ELF-1 (cell line): ENCODE measurements at places on chromosomes 4 and X.

DNA sequence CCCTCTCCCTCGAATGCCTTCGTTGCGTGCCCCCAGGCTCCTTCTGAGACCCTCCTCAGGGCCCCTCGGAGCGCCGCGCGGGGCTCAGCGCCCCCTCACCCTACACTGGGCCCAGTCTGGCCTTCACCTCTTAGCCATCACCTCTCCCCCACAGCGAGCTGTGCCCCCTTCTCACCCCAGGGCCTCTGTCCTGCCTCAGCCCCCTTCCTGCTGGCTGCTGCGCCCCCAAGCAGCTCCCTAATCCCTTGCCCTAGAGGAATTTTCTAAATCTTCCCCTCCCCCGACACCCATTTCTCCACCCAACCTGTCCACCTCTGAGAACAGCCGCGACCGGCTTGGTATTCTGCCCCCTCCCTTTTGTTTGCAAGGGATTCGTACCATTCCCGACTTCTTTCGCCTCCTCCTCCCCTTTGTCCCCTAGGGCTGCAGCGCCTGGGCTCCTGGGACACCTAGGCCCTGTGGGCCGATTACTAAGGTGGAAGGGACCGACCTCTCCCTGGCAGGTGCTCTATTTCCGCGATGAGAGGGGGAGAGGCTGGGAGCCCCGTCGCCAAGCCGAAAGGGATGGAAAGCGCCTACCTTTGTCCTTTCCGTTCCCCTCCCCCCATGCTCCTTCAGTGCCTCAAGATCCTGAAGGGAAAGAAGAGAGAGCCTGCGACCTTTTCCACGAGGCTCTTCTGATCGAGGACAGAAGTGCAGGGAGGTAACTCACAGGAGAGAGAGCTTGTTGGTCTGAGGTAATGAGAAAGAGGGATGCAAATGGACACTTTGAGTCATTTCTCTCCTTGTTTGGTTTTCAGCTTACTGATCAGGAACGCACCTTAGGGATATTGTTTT is 10.9 kb downstream of the DLG3 start:
- peak; percentile 86 for DNase-seq

GRCh38 chrX:48896611-48897011 is 957 bp downstream of the TIMM17B start:
- no peak for DNase-seq

- DNase-seq, result no peak
Measured at GRCh38 chr4:116811730-116812129, 273.6 kb downstream of the TRAM1L1 start.

GRCh38 chr4:127775843-127776242 is 6.3 kb upstream of the HSPA4L start:
- DNase-seq, result no peak

DNA sequence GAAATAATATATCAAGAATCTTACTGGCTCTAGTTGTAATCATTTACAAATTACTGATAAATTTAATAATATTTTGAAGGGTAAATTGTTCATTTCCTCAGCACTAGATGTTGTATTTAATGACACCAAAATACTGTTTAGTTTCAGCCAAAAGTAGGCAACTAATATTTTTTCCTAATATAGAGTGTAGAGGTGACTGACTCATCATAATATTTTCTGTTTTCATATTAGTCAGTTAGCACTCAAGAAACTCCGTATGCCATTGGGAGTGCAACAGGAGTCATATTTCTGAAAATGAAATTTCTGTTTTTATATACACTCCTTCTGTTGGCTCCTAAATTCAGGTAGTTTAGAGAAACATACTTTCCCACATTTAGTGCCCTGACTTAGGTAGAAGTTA is 36.6 kb upstream of the PTPN13 start:
- no peak for DNase-seq

DNA sequence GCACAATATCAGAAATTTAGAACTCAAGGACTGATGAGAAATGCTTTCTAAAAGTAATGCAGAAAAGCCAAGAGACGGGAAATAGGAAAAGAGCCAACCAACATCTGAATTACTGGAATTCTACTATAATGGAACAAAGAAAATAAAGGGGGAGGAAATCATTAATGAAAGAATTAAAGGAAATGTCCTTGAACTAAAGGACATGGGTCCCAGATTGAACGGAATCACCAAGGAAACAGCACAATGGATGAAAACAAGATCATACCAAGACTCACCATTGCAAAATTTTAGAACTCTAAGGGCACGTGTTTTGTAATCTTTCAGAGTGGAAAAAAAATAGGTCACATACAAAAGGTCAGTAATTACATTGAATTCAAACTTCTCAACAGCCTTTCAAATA is 35.9 kb downstream of the HPGDS start:
- no peak for DNase-seq

GRCh38 chrX:14697451-14697850 is 168.1 kb downstream of the GLRA2 start:
- DNase-seq, result peak; percentile 44

DNA sequence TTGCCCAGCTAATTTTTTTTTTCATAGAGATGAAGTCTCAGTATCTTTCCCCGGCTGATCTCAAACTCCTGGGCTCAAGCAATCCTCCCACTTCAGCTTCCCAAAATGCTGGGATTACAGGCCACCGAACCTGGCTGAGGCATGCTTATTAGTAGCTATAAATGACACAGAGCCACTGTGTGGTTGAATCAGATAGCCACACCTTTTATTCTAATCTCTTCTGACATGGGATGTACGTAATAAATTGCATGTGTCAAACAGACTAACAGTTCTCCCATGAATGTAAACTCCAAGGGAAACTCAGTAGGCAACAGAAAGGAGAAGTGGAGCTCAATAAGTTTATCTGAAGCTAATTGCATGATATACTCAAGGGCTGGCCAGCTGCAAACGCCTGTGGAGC is 139.8 kb upstream of the VCX3A start:
- DNase-seq, result no peak

DNA sequence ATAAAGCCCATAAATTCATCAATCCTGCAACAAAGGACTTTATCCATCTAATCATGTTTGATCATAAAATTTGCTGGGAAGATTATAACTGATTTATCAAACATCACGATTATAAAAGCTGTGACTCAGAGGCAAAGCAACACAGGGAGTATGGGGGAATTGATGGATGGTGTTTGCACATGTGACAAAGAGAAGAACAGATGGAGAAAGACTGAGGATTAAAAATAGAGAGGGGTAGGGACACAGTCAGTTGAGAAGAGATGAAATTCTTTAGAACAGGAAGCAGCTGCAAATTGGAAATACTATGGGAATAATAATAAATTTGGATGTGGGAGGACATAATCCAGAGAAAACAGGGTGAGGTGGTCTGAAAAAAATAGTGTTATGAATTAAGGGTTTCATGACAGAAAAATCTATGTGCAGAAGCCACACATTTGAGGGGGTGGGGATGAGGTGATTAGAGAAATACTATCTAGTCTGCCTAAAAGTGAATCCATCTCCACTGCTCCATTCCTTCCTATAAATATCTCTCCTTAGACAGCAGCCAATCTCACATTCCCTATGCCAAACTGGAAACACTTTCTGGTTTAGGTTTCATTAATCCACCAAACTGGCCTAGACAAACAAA is 6.2 kb downstream of the PRR32 start:
- DNase-seq, result no peak

DNA sequence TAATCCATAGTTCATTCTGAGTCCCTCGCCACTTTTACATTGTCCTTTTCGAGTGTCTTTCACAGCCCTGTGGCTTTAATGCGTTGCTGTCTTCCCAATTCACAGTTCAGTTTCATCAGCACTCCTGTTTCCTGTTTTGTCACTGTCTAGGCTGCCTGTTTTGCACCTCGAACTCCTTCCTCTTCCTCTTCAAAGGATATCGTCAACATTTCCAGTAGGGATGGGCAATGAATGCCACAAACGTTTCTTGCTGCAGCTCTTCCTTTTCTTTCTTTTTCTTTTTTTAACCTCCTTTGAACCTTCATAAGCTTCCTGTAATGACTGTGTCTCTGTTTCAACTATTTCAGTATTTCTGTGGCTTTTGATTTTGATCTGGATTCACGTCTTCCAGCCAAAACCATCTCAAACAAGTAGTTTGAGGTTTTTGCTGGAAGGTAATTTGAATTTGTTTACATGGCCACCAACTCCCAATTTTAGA is 105.4 kb downstream of the ANXA3 start:
- DNase-seq, result no peak

- no peak for DNase-seq
Measured at GRCh38 chr4:98745366-98745765, 87.0 kb upstream of the TSPAN5 start.

GRCh38 chr4:114807759-114808404 is 209.3 kb downstream of the UGT8 start:
- peak; percentile 68 for DNase-seq

DNA sequence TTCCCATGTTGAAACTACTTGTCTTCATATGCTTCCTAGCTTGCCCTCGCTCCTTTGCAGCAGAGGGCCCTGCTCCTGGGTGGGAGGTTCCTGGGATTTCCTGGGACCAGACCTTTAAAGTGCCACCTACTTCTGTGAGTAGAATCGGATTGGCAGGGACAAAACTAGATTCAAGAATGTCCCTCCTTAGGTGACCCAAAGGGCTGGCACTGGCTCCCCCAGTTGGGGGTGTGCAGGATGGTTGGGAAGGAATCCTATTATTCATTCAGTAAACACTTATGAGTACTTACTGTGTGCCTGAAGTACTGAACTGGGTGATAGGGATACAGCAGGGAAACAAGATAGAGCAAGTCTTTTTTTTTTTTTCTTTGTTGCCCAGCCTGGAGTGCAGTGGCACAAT is 2.6 kb upstream of the KANTR start:
- DNase-seq, result no peak

- DNase-seq, result peak; percentile 63
Measured at GRCh38 chrX:17527922-17528321, 152.9 kb downstream of the NHS start.

DNA sequence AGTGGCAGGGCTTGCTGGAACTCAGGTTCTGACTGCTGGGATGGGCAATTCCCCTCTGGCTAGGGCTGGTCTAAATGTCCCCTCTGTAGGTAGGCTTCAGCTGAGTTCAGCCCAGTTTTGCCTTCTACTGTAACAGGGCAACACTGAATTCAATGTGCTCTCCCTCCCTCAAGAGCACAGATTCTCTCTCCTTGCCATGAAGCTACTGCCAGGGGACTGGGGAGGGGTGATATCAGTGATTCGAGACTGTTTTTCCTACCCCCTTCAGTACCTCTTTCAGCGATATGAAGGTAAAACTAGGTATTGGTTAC is 23.4 kb upstream of the STPG2 start:
- no peak for DNase-seq

GRCh38 chr4:110364911-110365520 is 110.9 kb upstream of the ENPEP start:
- peak; percentile 5 for DNase-seq

GRCh38 chr4:114857831-114858230 is 255.6 kb downstream of the NDST4 start:
- no peak for DNase-seq

- DNase-seq, result no peak
Measured at GRCh38 chr4:51932684-51933083, 87.5 kb downstream of the LRRC66 start.

GRCh38 chr4:173855015-173855414 is 325.0 kb upstream of the HAND2 start:
- DNase-seq, result no peak

GRCh38 chr4:144208074-144208473 is 67.6 kb upstream of the GYPA start:
- no peak for DNase-seq

DNA sequence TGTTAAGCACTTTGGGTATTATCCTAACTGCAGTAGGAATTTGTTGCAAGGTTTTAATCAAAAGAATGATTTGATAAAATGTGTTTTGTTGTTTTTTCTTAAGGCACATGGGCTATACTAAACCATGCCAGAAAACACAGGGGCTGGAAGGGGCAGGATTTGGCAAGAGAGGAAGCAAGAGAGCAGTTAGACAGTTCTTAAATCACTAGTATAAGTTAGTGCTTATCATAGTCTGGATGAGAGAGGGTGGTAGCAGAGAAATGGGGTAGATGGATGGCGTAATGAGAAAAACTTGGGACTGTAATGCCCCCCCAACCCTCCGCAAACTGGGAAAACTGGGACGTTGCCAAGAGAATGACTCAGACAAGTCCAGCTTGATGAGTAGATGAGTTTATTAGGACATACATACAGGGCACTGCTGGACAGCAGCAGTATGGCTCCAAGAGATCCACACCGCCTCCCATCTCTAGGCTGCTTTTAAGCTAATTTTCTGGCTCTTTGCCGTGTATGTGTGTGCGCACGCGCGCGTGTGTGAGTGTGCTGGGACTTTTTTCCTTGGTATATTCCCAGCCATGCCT is 151.5 kb downstream of the PDLIM5 start:
- no peak for DNase-seq

GRCh38 chr4:89254847-89255246 is 52.8 kb downstream of the GPRIN3 start:
- peak; percentile 10 for DNase-seq

- DNase-seq, result no peak
Measured at GRCh38 chr4:79576429-79576753, 168.4 kb upstream of the GK2 start.

- peak; percentile 53 for DNase-seq
Measured at GRCh38 chrX:110394651-110395050, 36.0 kb downstream of the RTL9 start.

GRCh38 chrX:11010476-11010875 is 100.7 kb upstream of the HCCS start:
- no peak for DNase-seq

GRCh38 chr4:123783151-123783790 is 386.7 kb downstream of the SPRY1 start:
- no peak for DNase-seq

- DNase-seq, result no peak
Measured at GRCh38 chr4:138405934-138406567, 163.9 kb upstream of the SLC7A11 start.

- no peak for DNase-seq
Measured at GRCh38 chrX:84340968-84341367, 153.0 kb upstream of the RPS6KA6 start.

DNA sequence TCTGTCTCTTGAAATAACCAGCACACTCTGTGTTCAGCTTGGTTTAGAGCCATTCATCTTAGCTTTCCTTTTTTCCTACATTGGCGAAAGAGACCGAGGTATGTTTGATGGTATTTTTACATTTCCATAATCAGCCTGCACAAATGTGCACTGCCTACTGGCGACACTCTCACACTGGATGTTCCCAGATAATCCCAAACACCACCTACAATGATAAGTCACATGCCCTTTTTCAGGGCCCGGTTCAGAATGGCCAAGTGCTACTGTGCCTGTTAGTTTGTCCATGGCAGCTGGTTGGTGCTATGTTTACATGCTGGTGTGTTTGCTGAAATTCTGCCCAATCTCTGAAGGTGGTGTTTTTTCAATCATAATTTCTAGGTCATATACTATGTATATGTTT is 80.8 kb upstream of the NR3C2 start:
- no peak for DNase-seq

DNA sequence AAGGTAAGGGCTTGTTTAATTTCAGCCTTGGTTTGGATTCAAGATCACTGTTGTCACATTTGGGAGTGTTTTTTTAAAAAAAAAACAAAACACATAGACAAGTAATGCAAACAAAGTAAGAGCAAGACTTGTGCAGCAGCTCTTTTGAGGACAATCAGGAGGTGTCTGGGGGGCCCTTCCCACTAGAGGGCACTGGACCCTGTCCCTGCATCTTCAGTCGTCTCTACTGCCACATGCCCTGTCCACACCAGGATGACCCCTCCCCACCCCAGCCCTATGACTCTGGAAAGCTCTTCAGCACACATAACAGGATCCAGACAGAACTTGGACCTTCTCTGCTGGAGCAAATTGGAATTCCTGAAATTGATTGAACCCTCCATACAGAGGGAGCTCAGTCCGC is 71.0 kb downstream of the USP46 start:
- peak; percentile 70 for DNase-seq
